Lung (tissue), 17 donors: ENCODE measurements at places on chromosomes 6 and 20.
A peak's percentile ranks its signal among the peaks of the same experiment; 100 is the strongest.

DNA sequence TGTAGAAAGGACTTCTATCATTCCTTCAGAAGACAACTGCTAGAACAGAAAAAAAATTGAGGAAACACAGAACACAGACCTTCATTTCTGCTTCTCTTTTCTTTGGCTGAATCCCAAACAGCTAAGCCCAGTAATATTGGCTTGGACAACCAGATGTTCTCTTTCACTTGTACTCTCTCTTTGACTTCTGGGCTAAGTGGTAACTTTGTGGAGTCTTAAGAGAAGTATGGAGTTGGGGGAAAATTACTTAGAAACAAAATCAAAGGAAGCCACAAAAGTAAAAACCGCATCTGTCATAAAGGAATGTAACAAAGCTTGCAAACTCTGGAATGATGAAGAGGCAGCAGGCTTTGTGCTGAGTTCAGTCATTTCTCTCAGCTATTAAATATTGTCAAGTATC lies 587.5 kb downstream of the CBLN4 start:
- H3K4me1 ChIP-seq = no peaks in the 10 kb centered on the region
- DNase-seq = peak; percentile 94
- no peaks in the 10 kb centered on the region for H3K27me3 ChIP-seq
- H3K4me3 ChIP-seq = no peak overlapping the region
- H3K27ac ChIP-seq = no peak overlapping the region

GRCh38 chr6:157627195-157627966 lies 195.7 kb upstream of the SNX9 start:
- no peak overlapping the region for H3K4me3 ChIP-seq
- H3K4me1 ChIP-seq = no peaks in the 10 kb centered on the region
- no peak overlapping the region for H3K27ac ChIP-seq
- H3K27me3 ChIP-seq = no peaks in the 10 kb centered on the region

- H3K4me1 ChIP-seq = no peaks in the 10 kb centered on the region
- no peak for DNase-seq
- H3K27me3 ChIP-seq = no peaks in the 10 kb centered on the region
- no peak overlapping the region for H3K4me3 ChIP-seq
- no peak overlapping the region for H3K27ac ChIP-seq
Observed at GRCh38 chr6:87873556-87873955, 171.5 kb upstream of the AKIRIN2 start.

DNA sequence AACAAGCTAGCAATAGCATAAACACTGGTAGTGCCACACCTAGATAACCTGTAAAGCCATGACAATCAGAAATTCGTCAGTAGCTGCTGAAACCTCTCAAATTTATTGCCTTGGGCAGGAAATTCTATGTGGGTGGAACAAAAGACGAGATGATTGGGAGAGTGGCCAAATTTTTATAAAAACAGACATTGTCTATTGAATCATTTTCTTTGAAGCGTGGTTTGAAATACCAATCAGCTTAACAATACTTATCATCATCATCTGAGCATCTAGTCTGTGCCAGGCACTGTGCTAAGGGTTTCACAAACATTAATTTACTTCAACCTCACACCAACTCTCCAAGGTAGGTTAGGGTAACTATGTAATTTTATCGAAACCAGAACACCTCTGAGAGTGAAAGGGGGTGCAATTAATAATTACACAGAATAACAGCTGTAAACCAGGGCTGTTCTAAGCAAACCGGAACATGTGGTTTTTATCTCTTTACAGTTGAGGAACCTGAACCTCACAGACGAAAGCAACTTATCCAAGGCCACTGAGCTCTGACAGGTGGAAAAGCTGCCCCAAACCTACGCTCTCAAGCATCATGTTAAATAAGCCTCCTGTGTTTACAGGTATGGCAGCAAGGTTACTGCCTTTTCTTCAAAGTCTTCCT lies 43.4 kb downstream of the NHSL1 start:
- no peak for DNase-seq
- H3K27ac ChIP-seq = no peak overlapping the region
- no peaks in the 10 kb centered on the region for H3K4me1 ChIP-seq
- H3K27me3 ChIP-seq = no peaks in the 10 kb centered on the region
- no peak overlapping the region for H3K4me3 ChIP-seq

DNA sequence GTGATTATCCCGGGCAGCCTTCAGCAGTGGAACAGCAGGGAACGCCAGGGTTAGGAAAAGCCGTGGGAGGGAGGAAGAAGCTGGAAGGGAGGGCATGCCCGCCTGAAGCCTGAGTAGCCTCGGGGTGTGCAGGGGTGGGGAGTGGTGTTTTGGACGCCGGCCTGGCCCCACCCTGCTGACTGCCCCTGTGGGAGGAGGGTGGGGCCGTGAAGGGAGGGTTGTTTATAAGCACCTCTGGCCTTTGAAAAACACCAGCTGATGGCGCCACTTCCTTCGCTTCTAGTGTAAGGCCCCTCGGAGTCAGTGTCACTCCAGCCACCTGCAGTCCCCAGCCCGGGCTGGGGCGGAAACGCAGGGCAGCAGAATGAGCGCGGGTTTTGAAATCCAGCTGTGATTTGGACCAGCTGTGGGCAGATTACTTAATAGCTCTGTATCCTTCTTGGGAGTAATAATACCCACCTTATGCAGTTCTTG lies 52.8 kb upstream of the BMP6 start:
- no peaks in the 10 kb centered on the region for H3K36me3 ChIP-seq
- no peak overlapping the region for H3K4me3 ChIP-seq
- peaks cover 5% of the 10 kb centered on the region for H3K4me1 ChIP-seq
- H3K27me3 ChIP-seq = no peaks in the 10 kb centered on the region
- DNase-seq = peak; percentile 52
